SHP77 treated with DMSO at 0.1 percent for 48 hours (cell line): ENCODE measurements at places on chromosomes 11 and 22.

GRCh38 chr22:17951315-17951714, 73.0 kb downstream of the MICAL3 start:
- no peak for DNase-seq

DNA sequence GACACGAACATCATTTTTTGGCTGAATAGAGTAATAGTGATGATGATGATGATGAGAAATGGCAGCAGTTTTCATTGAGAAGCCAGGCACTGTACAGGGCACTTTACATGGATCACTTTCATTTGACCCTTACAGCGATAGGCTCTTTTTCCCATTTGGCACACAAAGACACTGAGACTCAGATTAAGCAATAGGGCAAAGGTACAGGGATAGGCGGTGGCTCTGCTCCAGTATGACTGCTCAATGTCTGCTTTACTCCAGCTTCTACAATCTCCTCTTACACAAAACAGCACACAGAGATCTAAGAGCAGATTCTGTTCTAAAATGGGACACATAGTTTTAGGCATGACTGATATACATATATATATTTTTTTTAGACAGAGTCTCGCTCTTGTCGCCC, 40.6 kb downstream of the MPPED2 start:
- DNase-seq, result no peak

GRCh38 chr22:47533961-47534803, 771.7 kb downstream of the TBC1D22A start:
- peak; percentile 60 for DNase-seq

GRCh38 chr11:93490996-93491618, 52.1 kb downstream of the SMCO4 start:
- no peak for DNase-seq

GRCh38 chr11:124674571-124674970, 867 bp downstream of the SPA17 start:
- no peak for DNase-seq

GRCh38 chr22:39661842-39662685, 91.5 kb downstream of the CACNA1I start:
- DNase-seq, result no peak

DNA sequence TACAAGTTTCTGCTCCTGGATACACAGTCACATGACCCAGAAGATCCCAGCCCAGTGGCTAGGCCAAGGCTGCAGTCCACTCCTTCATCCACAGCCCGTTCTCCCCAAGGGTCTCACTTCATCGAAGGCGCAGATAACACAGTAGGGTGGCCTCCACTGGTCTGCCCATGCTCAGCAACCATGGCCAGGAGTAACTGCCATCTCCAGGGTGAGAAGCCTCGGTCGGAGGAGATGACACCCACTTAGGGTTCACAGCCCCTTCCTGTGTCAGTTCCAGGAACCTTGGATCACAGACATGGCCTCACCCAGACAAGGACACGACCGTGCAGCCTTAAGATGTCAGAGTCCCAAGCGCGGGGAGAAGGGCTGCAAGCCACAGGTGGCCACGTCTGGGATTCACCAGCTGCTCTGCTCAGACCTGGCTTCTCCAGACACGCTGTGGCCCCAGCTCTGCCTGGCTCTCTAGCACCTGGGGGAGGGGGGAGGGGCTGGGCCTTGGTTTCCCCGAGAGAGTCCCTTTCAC, 2.6 kb downstream of the BET1L start:
- DNase-seq, result no peak

DNA sequence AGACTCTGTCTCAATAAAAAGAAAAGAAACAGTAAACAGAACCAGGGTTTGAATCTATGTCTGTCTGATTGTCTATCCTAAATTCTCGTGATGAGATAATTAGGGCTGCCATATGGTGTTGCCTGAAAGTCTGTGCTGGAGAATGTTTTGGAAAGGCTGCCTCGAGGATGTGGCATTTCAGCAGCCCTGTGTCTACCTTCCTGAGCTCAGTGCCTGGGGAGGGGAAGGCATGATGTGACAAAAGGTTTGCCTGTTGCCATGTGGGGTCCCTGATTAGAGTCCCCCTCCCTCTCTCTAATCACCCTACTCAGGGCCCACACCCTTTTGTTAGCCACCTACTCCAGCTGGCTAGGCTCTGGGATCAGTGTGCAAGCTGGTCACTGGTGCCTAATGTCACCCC, 15.2 kb downstream of the CD82 start:
- DNase-seq, result no peak

GRCh38 chr11:119056421-119056999, 495 bp downstream of the HYOU1 start:
- DNase-seq, result no peak

GRCh38 chr22:22425356-22425755, 83.2 kb downstream of the ZNF280B start:
- DNase-seq, result no peak

DNA sequence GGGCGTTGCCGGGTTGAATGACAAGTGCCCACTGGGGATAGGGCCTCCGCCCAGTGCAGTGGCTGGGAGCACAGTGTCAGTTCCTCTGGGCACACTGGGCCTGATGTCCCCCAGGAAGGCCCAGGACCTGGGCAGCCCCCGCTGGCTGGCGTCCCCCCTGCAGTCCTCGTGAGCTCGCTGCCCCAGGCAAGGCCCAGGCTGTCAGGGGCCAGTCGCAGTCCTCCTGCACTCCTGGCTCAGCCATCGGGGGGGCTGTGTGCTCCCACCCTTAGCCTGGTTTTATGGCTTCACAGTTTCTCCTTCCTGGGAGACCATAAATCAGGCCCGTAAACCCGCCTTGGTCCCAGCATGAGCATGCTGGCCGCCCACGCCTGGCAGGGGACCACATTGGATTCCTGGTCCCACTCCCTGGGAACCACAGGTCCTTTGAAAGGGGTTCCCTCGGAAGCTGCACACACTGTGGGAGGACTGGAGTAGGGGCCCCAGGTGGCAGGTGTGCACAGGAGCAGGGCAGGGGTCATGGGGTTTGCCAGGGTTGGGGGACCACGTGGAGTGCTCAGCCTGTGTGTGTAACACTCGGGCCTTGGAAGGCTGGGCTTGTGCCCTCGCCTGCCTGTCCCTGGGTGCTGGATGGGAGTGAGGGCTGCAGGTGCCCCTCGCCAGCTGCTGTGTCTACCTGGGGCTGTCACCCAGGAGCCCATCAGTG, 113.6 kb downstream of the KCNQ1OT1 start:
- no peak for DNase-seq
